HS-5 (cell line): ENCODE measurements at places on chromosomes 6 and 20.

DNA sequence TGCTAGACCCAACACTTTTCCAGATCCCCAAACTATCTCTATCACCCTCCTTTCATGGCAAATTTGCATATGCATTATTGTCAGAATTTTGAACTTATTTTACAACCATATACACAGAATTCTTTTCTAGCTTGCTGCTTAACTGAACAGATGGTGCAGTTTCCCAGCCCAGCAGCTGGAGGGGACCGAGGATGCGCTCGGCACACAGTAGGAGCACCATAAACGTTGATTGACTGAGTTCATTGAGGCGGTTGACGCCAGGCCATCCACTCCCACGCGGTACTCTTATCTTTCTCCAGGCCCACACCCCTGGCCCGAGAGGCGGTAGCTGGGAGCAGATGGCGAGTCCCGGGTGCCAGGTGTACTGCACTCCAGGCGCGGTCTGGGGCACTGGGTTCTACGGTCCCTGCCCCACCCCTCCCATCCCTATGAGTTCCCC, 6.8 kb upstream of the SOX4 start:
- no peak for DNase-seq

- no peak for DNase-seq
Observed at GRCh38 chr6:13762611-13763441, 51.2 kb upstream of the RANBP9 start.

DNA sequence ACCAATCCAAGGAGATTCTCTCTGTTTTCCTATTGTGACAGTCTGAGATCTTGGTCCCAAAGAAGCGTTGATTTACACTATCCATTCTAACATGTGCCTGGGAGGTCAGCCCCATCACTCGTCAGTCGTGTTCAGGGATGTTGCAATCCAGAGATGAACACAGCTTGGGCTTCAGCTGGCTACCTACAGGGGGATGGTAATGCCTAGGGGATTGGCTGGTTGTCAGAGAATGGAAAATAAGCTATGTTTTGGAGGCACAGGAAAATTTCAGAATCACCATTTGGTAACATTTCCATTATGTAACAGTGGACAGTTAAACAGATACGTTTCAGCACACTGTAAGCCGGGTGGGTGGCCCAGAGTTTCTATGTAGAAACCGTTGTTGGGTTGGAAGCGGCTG, 147.1 kb upstream of the RALGAPA2 start:
- DNase-seq: no peak

GRCh38 chr6:167130712-167131684, 8.1 kb downstream of the CCR6 start:
- no peak for DNase-seq

GRCh38 chr20:44172572-44172950, 14.4 kb downstream of the JPH2 start:
- DNase-seq: no peak

GRCh38 chr20:16475225-16475624, 98.0 kb downstream of the KIF16B start:
- DNase-seq: no peak

GRCh38 chr6:144712541-144712940, 427.4 kb downstream of the UTRN start:
- no peak for DNase-seq

GRCh38 chr6:129215916-129216520, 333.1 kb downstream of the LAMA2 start:
- DNase-seq: no peak

- DNase-seq: no peak
Observed at GRCh38 chr20:38031957-38032356, 1.3 kb downstream of the TTI1 start.

- DNase-seq: no peak
Observed at GRCh38 chr6:40803897-40804702, 216.9 kb upstream of the LRFN2 start.

DNA sequence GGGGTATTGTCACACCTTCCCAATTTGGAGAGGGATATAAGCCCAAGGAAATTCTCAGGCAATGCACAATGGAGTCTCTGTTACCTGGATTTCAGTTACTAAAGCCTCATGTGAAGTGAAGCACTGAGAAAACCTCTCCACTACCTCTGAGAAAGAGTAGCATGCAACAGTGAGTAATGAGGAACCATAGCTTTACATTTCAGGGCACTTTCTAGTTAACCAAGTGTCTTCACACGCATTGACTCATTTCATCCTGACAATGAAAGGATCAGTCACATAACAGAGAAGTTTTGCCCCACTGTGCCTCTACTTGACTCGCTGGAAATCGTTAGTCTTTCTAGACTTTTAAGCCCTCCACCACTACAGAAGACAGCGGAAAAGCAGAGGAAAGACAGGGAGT, 86.2 kb upstream of the ARID1B start:
- no peak for DNase-seq

GRCh38 chr20:61328911-61329558, 77.0 kb downstream of the CDH4 start:
- DNase-seq: no peak

DNA sequence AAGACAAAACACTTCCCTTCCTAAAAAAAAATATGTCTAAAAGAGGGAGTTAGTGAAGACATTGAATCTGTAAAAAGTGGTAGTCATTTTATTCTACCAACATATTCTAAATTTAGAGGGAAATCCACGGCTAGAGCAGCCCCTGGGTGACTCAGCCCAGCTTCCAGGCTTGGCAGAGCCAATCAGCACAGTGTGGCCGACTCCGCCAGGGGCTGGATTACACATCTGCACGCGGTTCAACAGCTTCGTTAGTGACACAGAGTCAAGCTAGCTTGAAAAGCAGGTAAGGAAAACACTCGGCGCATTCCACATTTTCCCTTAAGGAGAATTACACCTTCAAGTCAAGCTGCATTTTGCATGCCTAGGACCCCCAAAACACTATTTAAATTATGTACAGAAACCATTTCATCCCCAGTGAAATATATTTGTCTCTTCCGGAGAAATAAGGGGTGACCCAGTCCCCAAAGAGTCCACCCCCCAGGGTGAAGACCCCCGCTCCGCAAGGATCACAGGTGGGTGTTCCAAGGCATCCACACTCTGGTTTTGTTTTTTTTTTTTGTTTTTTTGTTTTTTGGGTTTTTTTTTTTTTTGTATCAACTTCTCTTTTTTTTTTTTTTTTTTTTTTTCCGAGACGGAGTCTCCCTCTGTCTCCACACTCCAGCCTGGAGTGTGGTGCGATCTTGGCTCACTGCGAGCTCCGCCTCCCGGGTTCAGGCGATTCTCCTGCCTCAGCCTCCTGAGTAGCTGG, 58.4 kb upstream of the ARID1B start:
- no peak for DNase-seq

DNA sequence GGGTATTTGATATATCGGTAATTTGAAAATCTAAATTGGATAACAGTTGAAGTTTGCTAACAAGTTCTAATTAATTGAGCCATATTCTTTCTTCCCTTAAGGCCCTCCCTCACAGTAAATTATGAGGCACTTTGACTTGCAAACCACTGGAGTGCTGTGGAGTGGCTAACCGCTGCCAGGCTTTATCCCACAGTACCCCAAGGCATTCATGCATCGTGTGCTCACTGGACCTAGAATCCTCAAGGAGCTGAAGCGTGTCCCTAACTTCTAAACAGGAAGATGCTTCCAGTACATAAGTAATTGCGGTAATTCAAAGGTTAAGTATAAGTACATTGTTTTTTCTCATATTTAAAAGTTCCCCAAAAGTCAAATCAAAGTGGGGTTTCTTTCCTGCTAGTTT, 499.9 kb downstream of the TFAP2A start:
- no peak for DNase-seq

DNA sequence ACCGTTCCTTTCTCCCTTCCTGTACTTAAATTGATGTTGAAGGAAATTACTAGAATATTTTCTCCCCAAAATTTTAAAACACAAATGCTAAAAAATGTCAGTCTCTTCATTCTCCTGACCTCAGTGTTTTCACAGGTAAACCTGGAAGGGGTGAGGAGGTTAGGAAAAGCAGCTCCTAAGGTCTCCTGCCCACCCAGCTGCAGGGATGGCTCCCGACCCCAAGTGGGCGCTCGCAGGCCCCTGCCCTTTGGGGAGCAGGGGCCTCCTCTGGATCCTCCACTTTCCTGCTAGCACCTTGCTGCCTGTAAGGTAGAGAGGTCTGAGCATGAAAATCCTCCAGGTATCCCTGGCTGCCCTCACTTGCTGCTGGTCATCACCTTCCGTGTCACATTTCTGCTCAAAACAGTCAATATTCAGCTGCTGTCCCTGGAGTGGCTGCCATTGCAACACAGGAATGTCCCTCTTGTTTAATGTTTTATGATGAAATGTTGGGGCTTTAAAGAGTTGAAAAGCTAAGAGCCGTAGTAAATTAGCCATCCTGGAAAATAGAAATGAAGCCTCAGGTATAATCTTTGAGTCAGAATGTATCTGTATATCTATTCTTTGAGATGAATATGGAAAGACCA, 10.9 kb upstream of the HSP90AB1 start:
- DNase-seq: no peak

DNA sequence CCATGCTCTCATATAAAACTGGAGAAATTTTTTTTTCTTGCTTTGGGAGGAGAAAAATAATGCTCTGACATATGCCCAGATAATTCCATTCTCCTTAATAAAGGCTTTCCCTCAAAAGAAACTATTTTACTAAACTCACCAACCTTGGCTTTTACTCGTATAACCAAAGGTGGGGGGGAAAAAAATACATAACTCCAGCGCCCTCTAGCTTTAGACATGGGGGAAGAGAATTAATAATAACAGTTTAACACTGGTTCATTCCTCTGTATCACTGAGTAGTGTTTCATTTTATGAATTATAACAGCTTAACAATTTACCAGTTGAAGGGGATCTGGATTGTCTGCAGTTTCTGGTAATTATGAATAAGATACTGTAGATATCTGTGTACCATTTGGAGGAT, 1226.1 kb downstream of the GRIK2 start:
- no peak for DNase-seq

DNA sequence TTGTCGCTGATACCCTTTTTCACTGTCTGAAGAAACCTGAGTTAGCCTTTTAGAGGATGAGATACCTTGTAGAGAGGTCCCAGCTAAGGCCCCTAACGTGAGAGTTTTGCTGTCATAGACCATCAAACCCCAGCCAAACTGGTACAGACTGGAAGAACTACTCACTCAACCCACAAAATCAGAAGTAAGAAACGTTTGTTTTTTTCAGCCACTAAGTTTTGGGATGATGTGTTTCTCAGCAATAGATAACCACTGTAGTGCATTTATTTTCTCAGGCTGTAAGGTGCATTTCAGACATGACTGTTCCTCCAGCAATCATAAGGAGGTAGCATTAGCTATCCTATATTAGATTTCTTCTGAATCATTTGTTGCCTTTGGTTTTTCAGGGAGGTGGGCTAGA, 407.3 kb upstream of the FLRT3 start:
- DNase-seq: no peak

DNA sequence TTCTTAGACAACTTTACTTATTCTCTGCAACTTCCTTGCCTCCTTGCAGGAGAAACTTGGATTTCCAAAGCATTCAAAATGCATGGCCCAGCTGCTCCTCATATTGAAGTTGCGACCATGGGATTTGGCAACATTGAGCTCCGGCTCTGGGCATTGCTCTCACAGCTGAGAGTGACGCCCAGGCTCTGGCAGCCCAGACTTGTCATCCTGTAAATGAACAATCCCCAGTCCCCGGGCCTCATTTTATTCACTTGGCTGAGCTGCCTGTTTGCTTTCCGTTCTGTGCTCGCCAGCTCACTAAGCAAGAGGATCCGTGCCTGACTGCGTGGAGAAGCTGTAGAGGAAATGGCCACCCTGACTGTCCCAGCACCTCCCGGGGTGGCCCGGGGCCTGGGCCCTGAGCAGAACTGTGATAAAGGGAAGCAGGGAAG, 119.5 kb upstream of the CD93 start:
- DNase-seq: no peak

- DNase-seq: no peak
Observed at GRCh38 chr6:108312605-108313004, 17.8 kb downstream of the AFG1L start.
